ENCODE measurements at places on chromosomes 16 and 17.

GRCh38 chr17:48244814-48245213 is 137.2 kb downstream of the SNX11 start:
- no peaks in the 10 kb centered on the region for H3K36me3 ChIP-seq
- no peak overlapping the region for H3K27ac ChIP-seq
- DNase-seq, result no peak
- no peaks in the 10 kb centered on the region for H3K27me3 ChIP-seq
- H3K4me1 ChIP-seq, result peaks cover 28% of the 10 kb centered on the region
- H3K4me3 ChIP-seq, result no peak overlapping the region

DNA sequence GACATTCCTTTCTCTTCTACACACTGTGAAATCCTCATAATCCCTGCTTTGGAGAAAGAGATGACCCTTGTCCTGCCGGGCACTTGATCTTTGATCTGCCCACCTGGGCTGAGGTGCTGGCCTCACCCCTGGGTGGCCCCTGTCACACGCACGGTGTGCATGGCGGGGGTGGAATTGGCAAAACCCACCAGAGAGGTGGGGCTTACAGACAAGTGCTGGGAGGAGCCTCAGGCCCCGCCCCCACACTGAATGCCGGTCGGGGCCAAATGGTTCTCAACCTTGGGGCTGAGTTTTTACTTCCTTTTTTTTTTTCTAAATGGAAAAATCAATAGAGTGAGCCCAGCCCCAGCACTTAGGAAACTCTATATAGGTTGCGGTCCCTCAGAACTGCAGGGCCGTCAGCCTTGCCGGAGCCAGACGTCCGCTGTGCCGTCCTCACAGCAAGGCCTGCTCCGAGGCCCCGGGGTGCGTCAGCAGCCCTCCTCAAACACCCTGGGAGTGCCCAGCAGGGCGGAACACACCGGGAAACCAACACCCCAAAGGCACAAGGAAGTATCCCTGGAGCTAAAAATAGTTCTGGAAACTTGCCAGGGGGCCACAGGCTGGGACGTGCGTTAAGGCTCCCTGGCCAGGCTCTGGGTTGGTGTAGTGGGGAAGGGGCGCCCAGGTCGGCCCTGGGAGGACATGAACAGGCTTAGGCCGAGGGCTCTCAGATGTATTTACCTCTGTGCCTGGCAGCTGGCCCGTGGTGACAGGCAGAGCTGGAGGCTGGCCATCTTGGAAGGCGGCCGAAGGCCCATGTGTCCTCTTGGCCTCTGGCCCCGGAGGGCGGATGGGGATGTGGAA is 11.0 kb downstream of the GPRC5C start:
- H3K4me1 ChIP-seq, result no peaks in the 10 kb centered on the region
- H3K27ac ChIP-seq, result no peak overlapping the region
- no peaks in the 10 kb centered on the region for H3K36me3 ChIP-seq

GRCh38 chr17:77373299-77374169 is 232.8 kb downstream of the SEC14L1 start:
- H3K27me3 ChIP-seq, result no peaks in the 10 kb centered on the region
- DNase-seq, result no peak
- H3K27ac ChIP-seq, result no peak overlapping the region
- H3K4me3 ChIP-seq, result peak overlapping the region; percentile 79
- H3K4me1 ChIP-seq, result peaks cover 41% of the 10 kb centered on the region
- H3K36me3 ChIP-seq, result no peaks in the 10 kb centered on the region

- no peak overlapping the region for H3K27ac ChIP-seq
- no peaks in the 10 kb centered on the region for H3K4me1 ChIP-seq
- H3K4me3 ChIP-seq, result no peak overlapping the region
- no peak for DNase-seq
- H3K27me3 ChIP-seq, result no peaks in the 10 kb centered on the region
Measured at GRCh38 chr16:51523400-51523799, 372.3 kb upstream of the SALL1 start.

- H3K4me3 ChIP-seq, result no peak overlapping the region
- no peak overlapping the region for H3K27ac ChIP-seq
- no peak for DNase-seq
- H3K36me3 ChIP-seq, result no peaks in the 10 kb centered on the region
- H3K4me1 ChIP-seq, result no peaks in the 10 kb centered on the region
- H3K27me3 ChIP-seq, result no peaks in the 10 kb centered on the region
Measured at GRCh38 chr17:71727723-71728122, 393.1 kb upstream of the SOX9 start.

DNA sequence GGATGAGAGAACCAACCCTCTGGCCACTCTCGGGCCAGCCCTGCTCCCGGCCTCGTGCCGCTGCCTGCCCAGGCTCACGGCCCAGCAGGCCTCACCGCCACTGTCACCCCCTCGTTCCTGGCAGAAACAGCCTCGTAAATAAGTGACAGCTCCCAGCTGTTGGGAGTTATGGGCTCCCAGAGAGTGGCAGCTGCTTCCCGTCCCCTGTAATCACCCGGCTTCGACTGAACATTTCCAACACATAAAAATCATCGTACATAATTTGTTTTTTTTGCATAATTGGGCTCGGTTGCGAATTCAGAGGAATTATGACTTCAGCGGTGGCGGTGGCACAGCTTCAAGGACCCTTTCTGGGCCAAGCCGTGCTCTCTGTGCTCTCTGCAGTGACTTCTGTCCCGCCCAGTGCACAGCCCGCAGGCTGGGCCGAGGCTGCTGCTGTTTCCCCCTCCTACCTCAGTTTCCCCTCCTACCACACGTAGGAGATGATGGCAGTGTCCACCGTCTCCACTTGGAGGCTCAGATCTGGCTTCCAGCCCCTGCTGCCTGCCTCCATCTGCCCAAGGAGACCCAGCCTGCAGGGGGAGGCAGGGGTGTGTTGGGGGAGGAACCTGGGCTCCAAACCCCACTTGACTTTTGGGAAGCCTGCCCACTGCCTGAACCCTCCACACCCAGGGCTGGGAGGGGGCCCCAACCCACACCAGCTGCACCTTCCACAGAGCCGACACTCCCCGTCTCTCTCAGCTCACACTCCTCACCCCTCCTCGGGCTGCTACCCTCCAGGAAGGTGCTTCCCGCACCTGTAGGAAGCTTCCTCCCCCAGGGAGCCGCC is 84.9 kb downstream of the RTN4RL1 start:
- H3K4me1 ChIP-seq, result no peaks in the 10 kb centered on the region
- peaks cover 88% of the 10 kb centered on the region for H3K27me3 ChIP-seq
- H3K27ac ChIP-seq, result no peak overlapping the region
- no peaks in the 10 kb centered on the region for H3K36me3 ChIP-seq
- H3K4me3 ChIP-seq, result no peak overlapping the region
- no peak for DNase-seq

DNA sequence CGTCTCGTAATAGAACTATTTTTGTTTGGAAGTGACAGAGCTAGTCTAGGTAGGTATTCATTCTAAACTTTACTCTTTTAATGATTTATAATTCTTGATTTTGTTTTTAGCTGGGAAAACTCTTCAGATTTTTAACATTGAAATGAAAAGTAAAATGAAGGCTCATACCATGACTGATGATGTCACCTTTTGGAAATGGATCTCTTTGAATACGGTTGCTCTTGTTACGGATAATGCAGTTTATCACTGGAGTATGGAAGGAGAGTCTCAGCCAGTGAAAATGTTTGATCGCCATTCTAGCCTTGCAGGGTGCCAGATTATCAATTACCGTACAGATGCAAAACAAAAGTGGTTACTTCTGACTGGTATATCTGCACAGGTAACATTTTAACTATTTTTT is 27.6 kb downstream of the CLTC start:
- H3K27me3 ChIP-seq, result no peaks in the 10 kb centered on the region
- H3K4me3 ChIP-seq, result no peak overlapping the region
- H3K36me3 ChIP-seq, result peaks cover 28% of the 10 kb centered on the region
- H3K27ac ChIP-seq, result no peak overlapping the region

DNA sequence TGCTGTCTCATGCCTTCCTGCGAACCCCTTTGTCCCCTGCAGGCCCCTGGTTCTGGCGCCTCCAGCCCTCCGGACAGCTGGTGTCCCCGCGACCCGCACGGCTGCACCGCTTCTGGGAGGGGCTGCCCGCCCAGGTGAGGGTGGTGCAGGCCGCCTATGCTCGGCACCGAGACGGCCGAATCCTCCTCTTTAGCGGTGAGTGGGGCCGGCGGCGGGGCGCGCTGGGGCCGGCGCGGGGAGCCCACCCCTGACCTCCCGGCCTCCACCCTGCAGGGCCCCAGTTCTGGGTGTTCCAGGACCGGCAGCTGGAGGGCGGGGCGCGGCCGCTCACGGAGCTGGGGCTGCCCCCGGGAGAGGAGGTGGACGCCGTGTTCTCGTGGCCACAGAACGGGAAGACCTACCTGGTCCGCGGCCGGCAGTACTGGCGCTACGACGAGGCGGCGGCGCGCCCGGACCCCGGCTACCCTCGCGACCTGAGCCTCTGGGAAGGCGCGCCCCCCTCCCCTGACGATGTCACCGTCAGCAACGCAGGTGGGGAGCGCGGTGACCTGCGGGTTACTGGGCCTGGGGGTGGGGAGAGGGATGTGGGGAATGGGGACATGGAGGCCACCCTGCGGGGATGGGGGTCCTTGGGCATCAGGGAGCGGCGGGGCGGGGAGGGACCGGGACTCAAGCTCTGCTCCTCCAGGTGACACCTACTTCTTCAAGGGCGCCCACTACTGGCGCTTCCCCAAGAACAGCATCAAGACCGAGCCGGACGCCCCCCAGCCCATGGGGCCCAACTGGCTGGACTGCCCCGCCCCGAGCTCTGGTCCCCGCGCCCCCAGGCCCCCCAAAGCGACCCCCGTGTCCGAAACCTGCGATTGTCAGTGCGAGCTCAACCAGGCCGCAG is 7.1 kb upstream of the IL32 start:
- H3K36me3 ChIP-seq, result no peaks in the 10 kb centered on the region
- peak; percentile 54 for DNase-seq

DNA sequence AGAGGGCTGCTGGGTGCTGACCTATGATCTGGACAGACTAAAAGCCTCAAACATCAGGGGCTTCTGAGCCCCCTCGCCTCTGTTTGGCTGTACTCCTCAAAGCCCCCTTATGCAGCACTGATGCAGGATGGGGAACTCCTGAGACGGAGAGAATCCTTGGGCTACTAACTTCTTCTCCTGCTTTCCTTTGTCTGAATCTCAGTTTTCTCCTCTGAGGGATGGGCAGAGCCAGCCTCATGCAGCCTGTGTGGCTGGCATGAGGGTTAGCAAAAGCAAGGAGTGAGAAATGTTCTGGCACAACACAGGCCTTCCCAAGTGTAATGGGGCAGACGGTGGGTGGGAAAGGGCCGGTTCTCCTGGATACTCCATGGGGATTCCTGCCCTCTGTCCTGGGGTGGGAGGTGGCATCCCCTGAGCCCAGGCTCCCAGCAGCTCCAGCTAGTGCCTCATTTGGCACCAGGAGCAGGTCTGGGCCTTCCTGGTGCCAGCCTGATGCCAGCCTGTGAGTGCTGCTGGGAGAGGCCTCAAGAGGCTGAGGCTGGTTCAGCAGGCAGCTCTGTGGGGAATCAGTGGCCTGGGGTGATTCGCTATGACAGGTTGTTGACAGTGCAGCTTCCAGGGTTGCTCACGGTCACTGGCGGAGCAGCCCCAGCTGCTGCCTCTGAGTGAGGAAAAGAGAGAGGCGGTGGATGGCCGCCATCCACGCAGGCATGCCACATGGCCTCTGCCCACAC is 4.0 kb upstream of the BRD7 start:
- no peak overlapping the region for H3K27ac ChIP-seq
- H3K27me3 ChIP-seq, result no peaks in the 10 kb centered on the region
- no peaks in the 10 kb centered on the region for H3K4me1 ChIP-seq
- no peak for DNase-seq
- no peak overlapping the region for H3K4me3 ChIP-seq
- H3K36me3 ChIP-seq, result no peaks in the 10 kb centered on the region

DNA sequence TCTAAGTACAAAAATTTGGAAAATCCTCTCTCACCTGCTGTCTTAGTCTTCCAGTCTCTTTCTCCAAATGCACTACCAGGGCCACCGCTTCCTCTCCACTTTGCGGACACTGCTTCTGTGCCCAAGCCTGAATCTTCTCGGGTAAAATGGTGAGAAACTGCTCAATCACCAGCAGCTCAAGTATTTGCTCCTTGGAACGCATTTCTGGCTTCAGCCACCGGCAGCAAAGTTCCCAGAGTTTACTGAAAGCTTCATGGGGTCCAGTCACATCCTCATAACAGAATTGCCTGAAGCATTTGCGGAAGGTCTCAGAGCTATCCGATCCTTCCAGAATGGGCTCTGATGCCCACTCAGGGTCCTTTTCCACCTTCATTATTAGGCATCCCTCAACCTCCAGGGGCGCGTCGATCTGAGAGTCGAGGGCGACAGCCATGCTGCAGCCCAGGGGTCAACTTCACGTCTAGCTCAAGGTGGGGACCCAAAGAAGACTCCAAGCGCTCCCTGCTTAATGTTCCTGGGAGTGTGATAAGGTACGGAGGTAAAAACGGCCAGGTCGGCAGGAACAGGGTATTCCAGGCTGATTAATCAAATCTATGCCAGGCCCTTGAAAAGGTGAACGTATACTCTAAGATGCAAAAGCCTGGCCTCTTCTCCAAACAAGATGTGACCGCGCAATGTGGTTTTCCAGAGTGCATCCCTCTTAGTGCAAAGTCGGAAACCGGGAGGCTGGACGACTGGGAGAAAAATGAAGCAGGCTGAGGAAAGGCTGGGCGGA is 763 bp downstream of the ZKSCAN2 start:
- peaks cover 12% of the 10 kb centered on the region for H3K4me1 ChIP-seq
- no peaks in the 10 kb centered on the region for H3K36me3 ChIP-seq

DNA sequence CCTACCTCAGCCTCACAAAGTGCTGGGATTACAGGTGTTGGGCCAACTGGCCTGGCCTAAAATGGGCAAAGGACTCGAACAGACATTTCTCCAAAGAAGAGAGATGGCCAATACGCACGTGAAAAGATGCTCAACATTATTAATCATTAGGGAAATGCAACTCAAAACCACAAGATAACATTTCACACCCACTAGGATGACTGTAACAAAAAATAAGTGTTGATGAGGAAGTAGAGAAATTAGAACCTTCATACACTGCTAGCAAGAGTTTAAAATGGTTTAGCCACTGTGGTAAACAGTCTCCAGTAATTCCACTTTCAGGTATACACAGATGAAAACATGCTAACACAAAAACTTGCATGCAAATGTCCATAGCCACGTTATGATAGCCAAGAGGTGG is 5.7 kb downstream of the TMED6 start:
- H3K27ac ChIP-seq, result no peak overlapping the region
- H3K36me3 ChIP-seq, result peaks cover 6% of the 10 kb centered on the region
- no peak for DNase-seq
- no peak overlapping the region for H3K4me3 ChIP-seq

DNA sequence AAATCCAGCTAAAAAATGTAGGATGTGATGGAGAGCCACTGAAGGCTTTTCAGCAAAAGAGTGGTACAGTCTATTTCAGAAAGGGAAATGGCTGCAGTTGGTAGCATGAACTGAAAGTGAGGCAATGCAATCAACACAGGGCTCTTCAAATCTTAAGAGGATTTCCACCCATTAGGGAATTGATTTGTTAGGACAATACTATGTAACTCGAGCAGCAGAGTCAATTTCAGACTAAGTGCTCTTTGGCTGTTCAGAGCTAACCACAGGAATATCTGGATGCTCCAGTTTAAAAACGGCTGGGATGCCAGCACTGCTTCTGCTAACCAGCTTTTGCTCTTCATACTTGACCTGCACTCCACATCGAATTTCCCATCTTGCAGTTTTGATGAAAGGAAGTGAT is 24.6 kb downstream of the CACNG1 start:
- no peaks in the 10 kb centered on the region for H3K27me3 ChIP-seq
- H3K27ac ChIP-seq, result no peak overlapping the region
- no peak overlapping the region for H3K4me3 ChIP-seq
- H3K4me1 ChIP-seq, result no peaks in the 10 kb centered on the region
